Activated CD8-positive, alpha-beta T cell treated with anti-CD3 and anti-CD28 coated beads, Interleukin-2, amount 10 ng/mL, durations not matched to agents 7 days and 5 days (primary cell): ENCODE measurements at places on chromosomes 12 and 14. TPM values are rescaled to one million over a fixed set of nuclear protein-coding genes. Genes with fewer than 3 reads are reported as not detected.
A peak's percentile ranks its signal among the peaks of the same experiment; 100 is the strongest.

The ACTR6 gene
- 29.5 TPM for total RNA-seq

- DNase-seq: no peak
Observed at GRCh38 chr12:47751561-47751960, 7.1 kb downstream of the RAPGEF3 start.

DNA sequence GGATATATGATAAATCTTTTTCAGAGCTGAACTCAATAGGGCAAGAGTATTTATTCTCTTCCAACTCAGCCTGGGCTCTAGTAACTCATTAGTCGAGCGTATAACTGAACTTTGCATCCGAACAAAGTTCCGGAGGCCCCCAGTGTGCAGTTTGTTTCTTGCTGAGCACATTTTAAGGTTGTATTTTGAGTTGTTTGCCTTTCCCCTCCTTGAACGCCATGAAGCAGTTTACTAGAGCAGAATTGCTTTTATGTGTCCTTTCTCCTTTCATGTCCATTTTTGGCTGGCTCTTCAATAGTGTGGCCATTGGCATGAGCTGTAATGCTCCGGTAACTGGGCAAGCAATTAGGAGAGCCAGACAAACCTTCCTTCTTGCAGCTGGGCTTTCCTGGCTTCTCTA, 105.3 kb downstream of the WIF1 start:
- DNase-seq: no peak

GRCh38 chr12:46604684-46605083, 221.1 kb downstream of the SLC38A4 start:
- no peak for DNase-seq

The WNT1 gene
- 0.81 TPM for total RNA-seq

DNA sequence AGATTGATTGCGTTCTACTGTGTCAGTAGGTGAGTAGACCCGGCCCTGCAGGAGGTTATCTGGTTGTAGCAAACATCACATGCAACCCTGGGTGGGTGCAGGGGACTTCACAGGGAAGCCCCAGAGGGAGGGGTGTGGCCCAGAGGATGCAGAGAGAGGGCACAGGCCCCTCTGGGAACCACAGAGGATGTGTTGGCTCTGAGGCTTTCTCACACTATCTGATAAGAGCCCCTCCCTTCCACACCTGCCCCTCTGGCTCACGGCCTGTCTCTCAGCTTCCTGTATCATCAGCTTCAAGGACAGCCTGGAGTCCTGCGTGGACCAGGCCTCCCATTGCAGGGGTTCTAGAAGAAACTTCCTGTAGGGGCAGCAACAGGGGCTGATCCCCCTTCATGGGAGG, 101.9 kb downstream of the RIN3 start:
- DNase-seq: peak; percentile 91

The KLRK1 gene
- 123 TPM for total RNA-seq

DNA sequence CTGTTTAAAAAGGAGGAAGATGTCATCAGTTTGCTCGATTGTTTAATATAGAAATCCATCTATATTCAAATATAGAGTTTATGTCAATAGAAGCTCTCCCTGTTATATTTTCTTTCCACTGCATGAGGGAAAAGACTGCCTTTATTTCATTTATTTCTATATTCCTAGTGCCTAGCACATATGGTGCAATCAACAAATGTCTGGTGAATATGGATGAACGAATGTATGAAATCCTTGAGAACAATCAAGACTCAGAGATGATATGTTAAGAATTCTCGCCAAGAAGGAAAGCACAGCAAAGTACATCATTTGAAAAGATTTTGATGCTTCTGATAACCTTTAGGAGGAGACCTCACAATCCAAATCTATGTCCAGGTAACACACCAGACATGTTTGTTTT, 296.0 kb upstream of the LMO3 start:
- no peak for DNase-seq

GRCh38 chr12:111635524-111635923, 36.4 kb upstream of the ATXN2 start:
- DNase-seq: no peak

- no peak for DNase-seq
Observed at GRCh38 chr14:61653507-61653906, 41.8 kb upstream of the HIF1A start.

DNA sequence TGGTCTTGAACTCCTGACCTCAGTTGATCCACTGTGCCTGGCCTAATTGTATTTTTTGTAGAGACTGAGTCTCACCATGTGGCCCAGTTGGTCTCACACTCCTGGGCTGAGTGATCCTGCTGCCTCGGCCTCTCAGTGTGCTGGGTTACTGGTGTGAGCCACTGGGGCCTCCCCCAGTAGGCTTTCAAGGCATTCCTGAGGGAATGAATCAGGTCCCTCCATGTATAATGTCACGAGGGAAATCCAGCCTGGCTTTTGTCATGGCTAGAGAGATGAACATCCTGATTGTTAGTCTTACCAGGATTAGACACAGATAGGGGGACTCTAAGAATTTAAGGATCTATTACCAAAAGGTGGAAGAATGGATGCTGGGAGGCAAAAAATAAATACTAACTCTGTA, 51.9 kb downstream of the CPSF2 start:
- no peak for DNase-seq

- DNase-seq: no peak
Observed at GRCh38 chr12:51127050-51127729, 43.8 kb upstream of the CSRNP2 start.

GRCh38 chr14:53541411-53541810, 388.3 kb upstream of the DDHD1 start:
- DNase-seq: no peak

- no peak for DNase-seq
Observed at GRCh38 chr14:106094654-106095189, 568.3 kb downstream of the TMEM121 start.

DNA sequence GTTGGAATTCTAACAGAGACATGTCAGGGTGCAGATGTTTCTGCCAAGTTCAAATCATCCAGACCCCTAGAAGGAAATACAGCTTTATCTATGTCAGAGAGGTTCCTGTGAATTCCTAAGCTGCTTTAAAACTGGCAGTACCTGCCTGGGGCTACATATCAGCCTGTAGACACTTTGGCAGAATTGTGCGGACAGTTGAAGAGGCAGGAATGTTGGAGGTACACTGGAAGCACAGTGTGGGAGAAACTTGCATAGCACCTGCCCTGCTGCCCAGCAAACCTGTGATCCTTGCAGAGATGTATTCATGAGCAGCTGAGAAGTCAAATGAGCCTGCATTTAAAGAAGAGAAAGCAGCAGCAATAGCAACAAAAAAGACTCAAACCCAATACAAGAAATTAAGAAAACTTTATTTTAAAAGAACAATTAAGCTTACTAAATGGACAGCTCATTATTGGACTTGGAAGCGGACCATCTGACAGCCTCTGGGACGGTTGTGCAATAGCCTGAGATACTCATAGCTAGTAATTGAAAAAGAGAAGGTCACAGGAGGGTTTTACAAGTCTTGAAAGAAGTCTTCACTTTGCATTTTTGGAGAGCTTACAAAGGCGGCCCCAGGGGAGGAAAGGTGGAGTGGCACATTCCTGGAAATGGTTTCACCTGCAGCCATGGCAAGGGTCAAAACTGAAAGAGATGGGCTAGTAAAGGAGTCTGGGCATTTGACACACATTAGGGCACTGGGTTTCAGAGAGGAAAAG, 280.9 kb upstream of the FLRT2 start:
- DNase-seq: no peak

The CLEC4E gene
- not detected for total RNA-seq

DNA sequence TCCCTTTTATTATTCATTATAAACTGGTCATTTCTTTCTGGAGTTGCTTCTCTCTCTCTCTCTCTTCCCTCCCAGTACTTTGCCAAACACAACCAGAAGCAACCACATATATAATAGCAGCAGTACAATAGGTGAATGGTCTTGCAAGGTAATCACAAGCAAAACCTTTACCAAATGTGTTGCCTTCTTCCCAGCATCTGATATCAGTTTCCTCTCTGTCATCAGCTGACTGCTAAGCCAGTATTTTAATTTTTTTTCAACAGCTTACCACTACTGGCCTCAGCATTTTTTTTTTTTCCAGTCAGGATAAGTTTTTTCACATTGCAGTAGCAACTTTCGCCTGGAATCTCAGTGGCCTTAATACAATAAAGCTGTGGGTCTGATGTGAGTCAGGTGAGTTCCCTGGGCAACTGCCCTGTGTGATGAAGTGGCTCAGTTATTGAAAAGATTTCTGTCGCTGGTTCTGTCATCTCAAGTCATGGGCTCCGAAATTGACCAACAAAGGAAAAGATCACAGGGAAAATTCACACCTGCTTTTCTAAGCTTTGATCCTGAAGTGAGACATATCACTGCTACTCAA, 282.5 kb upstream of the AMIGO2 start:
- no peak for DNase-seq

The CLEC6A gene
- not detected for total RNA-seq

DNA sequence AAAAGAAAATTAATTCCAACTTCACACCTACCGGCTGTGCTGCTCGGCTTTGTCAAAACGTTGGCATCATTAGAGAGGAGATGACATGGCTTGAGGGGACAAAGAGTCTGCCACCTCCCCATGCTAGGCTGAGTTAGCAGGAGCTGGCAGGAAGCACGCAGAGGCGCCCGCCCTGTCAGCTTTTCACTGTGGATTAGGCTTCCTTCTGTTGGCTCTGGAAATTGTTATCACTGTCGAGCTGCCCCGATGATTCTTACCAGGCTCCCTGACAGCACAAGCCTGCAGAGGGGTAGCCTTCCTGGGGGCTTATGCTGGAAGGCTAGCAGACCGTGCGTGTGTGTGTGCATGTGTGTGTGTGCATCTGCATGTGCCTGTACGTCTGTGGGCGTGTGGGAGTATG, 490.9 kb upstream of the TBX3 start:
- DNase-seq: no peak

The GALNT16 gene
- not detected for total RNA-seq

- DNase-seq: no peak
Observed at GRCh38 chr14:51180577-51180976, 59.5 kb upstream of the TMX1 start.

DNA sequence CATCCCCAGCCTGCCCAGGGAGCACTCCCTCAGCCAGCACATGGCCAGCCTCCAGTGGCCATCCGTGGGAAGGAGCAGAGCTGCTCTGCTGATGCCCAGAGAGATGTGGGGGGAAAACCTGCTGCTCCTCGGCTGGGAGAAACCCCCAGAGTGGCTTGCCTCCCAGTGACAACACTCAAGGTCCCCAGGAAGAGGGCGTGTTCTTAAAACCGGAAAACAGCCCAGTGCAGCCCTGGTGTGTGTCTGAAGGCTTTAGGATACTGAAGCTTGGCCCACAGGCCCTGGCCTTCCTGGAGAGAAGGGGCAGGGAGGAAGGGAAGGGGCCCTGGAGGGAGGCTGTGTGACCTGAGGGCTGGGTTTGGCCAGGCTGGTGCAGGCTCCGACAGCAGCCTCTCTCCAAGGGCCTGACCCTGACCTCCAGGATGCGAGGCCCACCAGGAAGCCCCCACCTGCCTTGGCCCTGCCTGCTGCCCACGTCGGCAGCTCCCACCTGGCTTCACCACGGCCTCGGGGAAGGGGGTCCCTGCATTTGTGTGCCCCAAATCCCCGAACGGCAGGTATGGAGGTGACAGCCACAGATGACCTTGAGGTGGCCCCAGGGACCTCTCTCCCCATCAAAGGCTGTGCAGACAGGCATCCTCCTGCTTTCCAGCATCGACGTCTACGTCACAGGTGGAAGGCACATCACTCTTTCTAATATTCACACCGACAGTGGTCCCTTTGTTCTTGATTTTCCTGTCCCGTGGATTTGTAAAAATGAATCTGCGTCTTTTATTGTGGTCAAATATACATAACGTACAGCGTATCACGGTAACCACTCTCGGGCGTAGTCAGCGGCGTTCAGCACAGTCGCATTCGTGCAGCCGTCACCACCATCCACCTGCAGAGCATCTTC, 190.0 kb upstream of the C14orf180 start:
- DNase-seq: peak; percentile 49
